Activated T-helper 9 cell treated with anti-CD3 and anti-CD28 coated beads, Interleukin-2, amount 50 U/mL, for 16 hours (primary cell): ENCODE measurements at places on chromosomes 3 and 15.

DNA sequence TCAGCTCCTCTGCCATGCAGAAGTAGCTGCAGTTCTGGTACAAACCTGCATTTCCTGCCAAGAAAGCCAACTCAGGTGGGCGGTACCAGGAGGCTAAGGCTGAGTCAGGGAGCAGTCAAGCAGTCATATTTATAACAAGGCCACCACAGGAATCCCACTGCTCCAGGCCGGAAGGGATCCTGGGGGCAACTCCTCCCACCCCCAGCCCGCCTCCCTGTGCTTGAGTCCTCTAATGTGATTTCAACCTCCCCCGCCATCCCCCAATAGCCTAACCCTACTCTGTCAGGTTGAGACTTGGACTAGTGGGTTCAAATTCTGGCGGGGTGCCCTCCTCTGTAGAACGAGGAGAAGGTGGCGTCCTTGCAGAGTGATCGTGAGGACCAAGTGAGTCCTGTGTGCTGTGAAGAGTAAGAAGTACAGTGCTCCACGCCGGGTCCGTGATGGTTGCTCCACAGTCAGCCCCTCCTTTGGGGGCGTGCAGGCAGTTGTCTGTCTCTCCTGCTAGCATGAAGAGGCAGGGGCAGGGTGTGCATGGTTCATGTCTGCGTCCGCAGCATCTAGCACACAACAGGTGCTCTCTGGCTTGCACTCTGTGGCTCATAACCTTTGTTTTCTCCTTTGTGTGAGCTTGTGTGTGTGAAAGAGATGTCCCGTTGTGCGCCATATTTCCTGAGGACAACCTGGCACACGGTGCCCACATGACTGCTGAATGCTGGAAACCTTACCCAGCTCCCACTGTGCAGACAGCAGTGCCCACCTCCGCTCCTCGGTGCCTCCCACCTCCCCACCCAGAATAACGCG lies 78.3 kb downstream of the SMAD6 start:
- DNase-seq: no peak

DNA sequence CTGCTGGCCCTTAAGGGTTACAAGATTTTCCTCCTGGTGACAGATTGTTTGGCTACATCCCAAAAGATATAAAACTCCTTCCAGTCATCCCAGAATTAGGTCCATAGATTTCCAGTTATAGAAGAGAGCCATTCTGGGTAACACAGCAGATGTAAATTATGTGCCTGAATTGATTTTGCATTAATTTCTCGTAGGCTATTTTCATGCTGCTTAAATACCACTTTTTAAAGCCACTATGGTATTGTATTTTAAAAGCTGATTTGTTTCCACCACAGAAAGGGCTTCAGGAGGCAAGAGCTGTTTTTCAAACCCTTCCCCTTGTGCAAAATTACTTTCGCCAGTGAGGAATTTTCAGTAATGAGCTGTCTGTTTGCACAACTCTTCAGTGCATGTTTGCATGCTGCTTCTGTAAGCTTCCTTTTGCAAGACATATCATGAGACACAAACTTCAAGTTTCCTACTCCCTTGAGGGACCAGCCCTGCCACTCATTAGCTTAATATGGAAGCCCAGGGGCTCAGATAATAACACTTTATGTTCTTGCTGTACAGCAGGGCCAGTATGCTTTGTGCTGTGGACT lies 105.4 kb upstream of the TNIK start:
- DNase-seq: no peak

GRCh38 chr15:73928241-73928579 lies 1.9 kb downstream of the LOXL1 start:
- no peak for DNase-seq

DNA sequence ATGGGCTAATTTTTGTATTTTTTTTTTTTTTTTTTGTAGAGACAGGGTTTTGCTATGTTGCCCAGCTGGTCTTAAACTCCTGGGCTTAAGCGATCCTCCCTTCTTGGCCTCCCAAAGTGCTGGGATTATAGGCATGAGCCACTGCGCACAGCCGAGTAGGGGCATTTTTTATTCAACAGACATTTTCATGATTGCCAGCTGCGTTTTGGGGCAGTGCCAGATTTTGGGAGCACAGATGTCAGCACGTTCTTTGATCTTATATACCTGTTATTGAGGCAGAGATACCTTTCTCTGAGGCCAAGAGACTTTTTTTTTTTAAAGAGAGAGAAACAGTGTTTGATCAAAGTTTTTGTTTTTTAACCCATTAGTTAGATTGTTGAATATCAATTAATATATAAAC lies 16.8 kb downstream of the NEO1 start:
- DNase-seq: no peak

DNA sequence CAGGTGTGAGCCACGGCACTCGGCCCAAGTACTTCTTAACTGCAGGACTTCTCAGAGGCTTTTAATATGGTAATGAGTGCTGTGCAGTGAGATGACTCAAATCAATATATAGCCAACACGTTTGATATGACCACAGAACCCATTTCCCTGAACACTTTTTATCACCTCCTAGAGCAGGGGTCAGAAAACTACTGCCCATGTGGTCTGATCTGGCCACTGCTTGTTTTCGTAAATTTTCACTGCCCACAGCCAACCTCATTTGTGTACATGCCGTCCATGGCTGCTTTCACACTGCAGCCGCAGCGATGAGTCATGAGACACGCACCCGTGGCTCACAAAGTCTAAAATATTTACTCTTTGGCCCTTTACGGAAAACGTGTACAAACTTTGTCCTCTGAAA lies 179.2 kb downstream of the RORA start:
- DNase-seq: no peak

DNA sequence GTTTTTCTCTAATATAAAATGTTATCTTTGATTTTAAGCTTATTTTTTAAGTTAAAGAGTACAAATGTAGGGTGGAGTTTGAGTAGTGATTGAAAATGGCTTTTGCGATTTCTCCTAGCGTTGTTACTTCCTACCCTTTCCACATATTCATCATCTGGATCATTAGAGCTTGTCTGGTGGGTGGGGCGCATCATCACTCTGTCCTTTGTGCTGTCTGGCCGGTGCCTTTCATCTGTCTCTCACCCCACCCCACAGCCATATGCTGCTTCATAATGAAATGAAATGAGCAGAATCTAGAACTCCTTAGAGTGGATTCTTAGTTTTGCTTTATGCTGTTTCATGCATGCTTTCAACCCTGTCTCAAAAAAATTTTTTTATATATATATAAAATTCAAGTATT lies 44.3 kb downstream of the ATP1B3 start:
- DNase-seq: no peak

DNA sequence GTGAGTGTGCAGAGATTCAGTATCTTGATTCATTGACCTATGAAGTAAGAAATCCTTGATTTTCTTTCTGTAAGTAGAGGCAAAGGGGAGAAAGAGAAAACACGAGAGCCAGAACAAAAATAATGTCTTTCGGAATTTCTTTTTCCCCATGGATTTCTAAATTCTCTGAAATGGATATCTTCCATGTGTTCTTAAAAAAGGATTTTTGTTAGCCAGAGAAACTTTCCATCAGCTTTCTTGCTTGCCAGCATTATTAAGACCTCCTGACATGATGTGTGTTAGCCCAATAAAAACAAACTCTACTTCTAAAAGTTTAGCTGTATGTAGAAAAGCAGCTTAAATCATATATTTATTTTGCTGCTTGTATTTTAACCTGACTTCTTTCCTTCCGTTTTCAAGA lies 122.3 kb upstream of the AADACL2 start:
- no peak for DNase-seq

DNA sequence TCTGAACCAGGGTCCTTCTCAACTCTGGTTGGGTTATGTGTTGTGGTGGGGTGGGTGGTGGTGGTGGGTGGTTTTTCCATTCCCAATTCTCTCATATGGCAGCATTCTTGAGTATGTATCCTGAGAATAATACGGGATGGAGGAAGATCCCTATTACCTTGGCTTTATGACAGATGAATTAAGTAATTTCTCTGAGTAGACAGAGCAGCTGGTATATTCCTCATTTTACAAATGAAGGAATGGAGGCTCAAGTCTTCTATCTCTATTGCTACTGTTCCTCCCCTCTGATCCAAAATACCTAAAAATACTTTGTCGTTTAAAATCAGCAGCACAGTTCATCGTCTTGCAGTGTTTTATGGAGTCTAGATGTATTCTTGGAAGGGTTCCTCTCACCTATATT lies 10.4 kb downstream of the GYG1 start:
- no peak for DNase-seq

DNA sequence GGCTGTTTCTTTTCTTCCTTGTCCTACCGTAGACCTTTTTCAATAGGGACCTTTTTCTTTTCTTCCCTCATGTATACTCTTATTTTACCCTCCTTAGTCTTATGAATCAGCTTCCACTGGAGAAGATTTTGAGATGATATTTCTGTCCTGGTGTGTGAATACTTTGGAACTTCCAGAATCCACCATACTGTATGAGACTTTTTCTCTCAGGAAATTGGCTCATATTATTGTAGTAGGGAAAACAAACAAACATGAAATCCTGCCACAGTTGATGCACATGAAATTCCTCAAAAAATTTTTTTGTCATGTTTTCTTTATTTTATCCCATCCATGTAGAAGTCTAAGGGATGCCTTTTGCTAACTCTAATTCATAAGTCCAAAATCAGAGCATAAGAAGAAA lies 289.3 kb upstream of the PLSCR5 start:
- no peak for DNase-seq

DNA sequence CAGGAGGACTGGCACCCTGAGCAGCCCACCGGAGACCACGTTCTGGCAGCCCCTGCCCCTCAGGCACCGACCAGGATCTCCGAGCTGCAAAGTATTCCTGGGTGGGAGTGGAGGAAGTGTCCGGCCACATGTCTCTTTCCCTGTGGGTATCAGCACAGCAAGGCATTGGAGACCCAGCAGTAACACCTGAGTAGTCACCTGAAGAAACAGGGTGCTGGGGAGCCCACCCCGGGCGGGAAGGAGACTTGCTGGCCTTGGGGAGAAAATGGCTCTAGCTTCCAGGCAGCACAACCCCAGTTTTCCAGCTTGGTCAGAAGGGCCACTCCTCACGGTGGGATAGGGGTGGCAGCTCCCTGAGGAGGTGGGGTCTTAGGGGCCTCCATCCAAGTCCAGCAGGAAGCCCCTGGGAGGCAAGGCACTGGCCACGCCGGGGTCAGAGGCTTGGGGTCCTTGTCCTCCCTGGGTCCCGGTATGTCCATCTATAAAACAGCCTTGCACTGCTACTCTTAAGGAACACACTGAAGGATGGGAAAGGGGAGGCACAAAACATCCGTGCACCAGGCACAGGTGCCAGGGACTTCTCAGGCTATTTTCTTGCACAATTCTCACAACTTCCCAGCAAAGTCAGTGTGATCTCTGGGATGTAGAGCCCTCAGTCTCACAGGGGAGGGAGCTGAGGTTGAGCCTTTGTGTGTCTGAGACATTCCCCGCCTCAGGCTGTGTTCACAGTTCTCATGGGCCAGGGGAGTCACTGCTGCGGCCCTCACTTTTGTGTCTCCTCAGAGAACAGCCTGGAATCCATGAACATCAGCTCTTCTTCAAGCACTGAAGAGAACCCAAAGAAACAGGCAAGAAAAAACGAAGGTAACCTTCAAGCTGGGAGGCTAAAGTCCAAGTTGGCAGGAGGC lies 11.9 kb downstream of the CFAP100 start:
- DNase-seq: no peak

GRCh38 chr15:58314593-58315216 lies 117.1 kb upstream of the LIPC start:
- DNase-seq: no peak

GRCh38 chr3:126915015-126915414 lies 67.9 kb upstream of the PLXNA1 start:
- no peak for DNase-seq

- no peak for DNase-seq
These were observed 418.0 kb downstream of the SOX2 start for GRCh38 chr3:182129740-182130139.

- DNase-seq: no peak
These were observed 308.5 kb upstream of the PROK2 start for GRCh38 chr3:72093270-72093991.

DNA sequence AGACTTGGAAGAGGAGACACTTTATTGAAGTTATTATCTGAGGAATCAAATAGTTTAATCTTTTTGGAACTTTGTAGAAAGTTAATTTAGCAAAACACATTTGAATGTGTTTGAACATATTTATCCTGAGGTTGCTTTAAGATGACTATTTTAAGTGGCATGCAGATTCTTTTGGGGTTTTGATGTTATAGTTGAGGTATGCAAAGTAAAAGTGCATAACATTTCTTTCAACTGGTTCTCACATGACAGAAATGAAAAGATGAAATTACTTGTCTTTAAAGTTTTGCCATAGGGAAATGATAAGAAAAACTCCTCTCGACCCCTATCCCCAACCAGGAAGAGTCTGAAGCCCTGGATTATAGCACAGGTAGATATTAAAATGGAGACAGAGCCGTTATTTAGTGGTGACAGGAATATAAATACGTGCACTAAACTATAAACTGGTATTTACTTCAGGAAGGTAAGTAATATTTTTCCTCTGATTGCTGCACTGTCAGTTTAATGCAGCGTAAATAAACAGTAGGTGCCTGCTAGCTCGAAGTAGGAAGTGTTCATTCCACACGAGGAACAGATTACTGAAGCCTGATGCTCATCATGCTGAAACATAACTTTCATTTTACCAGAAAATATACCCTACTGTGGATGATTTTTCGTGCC lies 15.1 kb upstream of the SATB1 start:
- DNase-seq: no peak

- no peak for DNase-seq
These were observed 57.6 kb downstream of the CD86 start for GRCh38 chr3:122112754-122113153.

DNA sequence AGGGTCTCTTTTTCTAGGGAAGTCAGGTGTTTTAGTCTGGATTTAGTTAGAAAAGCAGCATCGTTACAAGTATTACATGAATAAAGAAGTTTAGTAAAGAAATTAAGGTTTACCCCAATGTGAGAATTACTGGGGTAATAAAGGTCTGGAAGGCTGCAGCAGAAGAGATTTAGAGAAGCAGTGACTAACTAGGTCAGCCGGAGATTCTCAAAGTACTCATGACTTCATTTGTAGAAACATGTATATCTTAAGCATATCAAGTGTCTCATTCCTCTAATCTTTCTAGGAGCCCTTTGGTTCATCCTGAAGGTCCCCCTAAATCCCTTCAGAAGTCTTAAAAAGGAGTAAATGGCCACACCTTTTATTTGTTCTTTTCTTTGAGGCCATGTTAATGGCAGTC lies 26.0 kb downstream of the DTWD1 start:
- no peak for DNase-seq

DNA sequence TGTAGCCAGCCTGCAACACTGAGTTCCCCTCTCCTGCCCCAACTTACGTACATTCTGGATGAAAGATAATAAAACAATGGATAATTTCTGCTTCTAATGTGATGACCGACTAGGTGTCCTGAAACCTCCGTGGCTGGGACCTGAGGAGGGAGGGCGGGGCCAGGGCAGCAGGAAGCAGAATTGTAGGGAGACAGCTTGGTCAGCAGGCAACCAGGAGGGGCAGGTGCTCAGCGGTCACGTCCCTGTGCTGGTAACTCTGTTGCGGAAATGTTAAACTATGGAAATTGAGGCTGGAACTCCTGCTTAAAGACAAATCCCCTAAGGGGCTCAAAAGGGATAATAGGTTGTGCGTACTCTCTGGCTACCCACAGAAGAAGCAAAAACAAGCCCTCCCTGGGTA lies 30.4 kb downstream of the SLC6A20 start:
- no peak for DNase-seq

GRCh38 chr3:13133471-13133981 lies 60.3 kb upstream of the IQSEC1 start:
- no peak for DNase-seq

GRCh38 chr3:158771982-158772381 lies 29.9 kb upstream of the MFSD1 start:
- no peak for DNase-seq
